ENCODE measurements at places on chromosomes 4 and X.

DNA sequence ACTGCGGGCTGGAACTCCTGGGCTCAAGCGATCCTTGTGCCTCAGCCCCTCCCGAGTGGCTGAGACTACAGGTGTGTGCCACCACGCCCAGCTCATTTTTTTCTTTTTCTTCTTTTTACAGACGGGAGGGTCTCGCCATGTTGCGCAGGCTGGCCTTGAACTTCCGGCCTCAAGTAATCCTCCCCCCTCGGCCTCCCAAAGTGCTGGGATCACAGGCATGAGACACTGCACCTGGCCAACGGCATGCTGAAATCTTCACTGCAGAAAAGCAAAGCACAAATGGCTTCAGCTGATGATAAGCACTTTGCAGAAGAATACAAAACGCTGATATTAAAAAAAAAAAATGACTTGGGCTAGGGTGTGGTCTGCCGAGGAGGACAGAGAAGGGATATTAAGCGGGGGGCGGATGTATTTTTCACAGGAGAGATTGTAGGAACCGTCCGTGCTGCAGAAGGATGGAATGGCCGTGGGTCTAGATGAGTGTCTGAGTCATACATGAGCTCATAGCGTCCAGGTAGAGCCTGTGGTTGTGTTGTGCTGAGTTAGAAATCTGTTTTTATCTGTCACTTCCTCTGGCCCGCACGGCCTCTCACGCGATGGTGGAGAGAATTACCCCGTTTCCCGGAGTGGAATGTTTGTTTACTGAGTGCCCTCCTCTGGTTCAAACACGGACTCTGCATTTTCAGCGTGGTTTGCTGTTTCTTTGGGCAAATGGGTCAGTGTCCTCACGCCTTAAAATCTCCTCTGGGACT lies 8.5 kb upstream of the AKAP17A start:
- DNase-seq, result no peak
- no peak overlapping the region for H3K4me3 ChIP-seq
- H3K27ac ChIP-seq, result no peak overlapping the region
- no peaks in the 10 kb centered on the region for H3K4me1 ChIP-seq
- H3K27me3 ChIP-seq, result no peaks in the 10 kb centered on the region
- H3K36me3 ChIP-seq, result no peaks in the 10 kb centered on the region

GRCh38 chrX:117641913-117642656 lies 474.5 kb downstream of the KLHL13 start:
- H3K4me1 ChIP-seq, result no peaks in the 10 kb centered on the region
- H3K36me3 ChIP-seq, result no peaks in the 10 kb centered on the region
- DNase-seq, result no peak

GRCh38 chr4:147492761-147493160 lies 11.9 kb downstream of the EDNRA start:
- peaks cover 11% of the 10 kb centered on the region for H3K4me1 ChIP-seq
- peaks cover 11% of the 10 kb centered on the region for H3K36me3 ChIP-seq
- no peak overlapping the region for H3K4me3 ChIP-seq

- no peaks in the 10 kb centered on the region for H3K27me3 ChIP-seq
- H3K36me3 ChIP-seq, result no peaks in the 10 kb centered on the region
- no peaks in the 10 kb centered on the region for H3K4me1 ChIP-seq
These were observed 98.6 kb downstream of the LARP7 start for GRCh38 chr4:112735474-112735951.

- no peaks in the 10 kb centered on the region for H3K4me1 ChIP-seq
- H3K36me3 ChIP-seq, result no peaks in the 10 kb centered on the region
- no peak overlapping the region for H3K4me3 ChIP-seq
- no peak overlapping the region for H3K27ac ChIP-seq
- DNase-seq, result no peak
- H3K27me3 ChIP-seq, result peaks cover 9% of the 10 kb centered on the region
These were observed 43.1 kb upstream of the IL21 start for GRCh38 chr4:122663814-122664610.

DNA sequence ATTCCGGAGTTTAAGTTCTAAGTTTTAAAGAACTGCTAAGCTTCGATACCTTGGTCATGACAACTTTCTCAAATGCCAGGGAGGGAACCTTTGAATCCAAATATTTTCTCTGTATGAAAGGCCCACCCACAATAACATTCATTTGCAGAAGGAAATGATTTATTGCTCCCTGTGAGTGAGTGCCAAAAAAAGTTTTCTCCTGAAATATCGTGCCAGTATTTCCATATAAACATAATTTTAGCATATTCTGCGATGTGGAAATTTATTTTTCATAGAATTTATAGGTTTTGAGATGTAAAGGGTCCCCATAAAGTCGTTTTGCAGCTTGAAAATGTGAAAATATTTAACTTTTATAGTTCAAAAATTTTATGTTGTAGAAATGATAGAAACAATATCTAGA lies 53.9 kb downstream of the BMPR1B start:
- no peaks in the 10 kb centered on the region for H3K27me3 ChIP-seq
- H3K27ac ChIP-seq, result no peak overlapping the region
- DNase-seq, result no peak
- H3K36me3 ChIP-seq, result no peaks in the 10 kb centered on the region
- H3K4me3 ChIP-seq, result no peak overlapping the region

- no peak overlapping the region for H3K27ac ChIP-seq
- H3K4me1 ChIP-seq, result no peaks in the 10 kb centered on the region
- peaks cover 4% of the 10 kb centered on the region for H3K36me3 ChIP-seq
- no peak overlapping the region for H3K4me3 ChIP-seq
- H3K27me3 ChIP-seq, result no peaks in the 10 kb centered on the region
- no peak for DNase-seq
These were observed 95.2 kb downstream of the MANBA start for GRCh38 chr4:102665527-102665926.

DNA sequence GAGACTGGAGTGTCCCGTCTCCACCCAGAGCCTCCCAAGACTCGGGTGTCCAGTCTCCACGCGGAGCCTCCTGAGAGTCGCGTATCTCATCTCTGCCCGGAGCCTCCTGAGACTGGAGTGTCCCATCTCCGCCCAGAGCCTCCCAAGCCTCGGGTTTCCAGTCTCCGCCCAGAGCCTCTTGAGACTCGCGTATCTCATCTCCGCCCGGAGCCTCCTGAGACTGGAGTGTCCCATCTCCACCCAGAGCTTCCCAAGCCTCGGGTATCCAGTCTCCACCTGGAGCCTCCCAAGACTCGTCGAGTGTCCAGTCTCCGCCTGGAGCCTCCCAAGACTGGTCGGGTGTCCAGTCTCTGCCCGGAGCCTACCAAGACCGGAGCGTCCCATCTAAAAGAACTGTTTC lies 2.3 kb downstream of the FAM47C start:
- no peaks in the 10 kb centered on the region for H3K27me3 ChIP-seq
- no peak overlapping the region for H3K4me3 ChIP-seq
- DNase-seq, result no peak
- H3K4me1 ChIP-seq, result no peaks in the 10 kb centered on the region
- H3K27ac ChIP-seq, result no peak overlapping the region

- DNase-seq, result no peak
- H3K27me3 ChIP-seq, result no peaks in the 10 kb centered on the region
- no peaks in the 10 kb centered on the region for H3K36me3 ChIP-seq
These were observed 106.8 kb upstream of the RAI2 start for GRCh38 chrX:17967888-17968287.

DNA sequence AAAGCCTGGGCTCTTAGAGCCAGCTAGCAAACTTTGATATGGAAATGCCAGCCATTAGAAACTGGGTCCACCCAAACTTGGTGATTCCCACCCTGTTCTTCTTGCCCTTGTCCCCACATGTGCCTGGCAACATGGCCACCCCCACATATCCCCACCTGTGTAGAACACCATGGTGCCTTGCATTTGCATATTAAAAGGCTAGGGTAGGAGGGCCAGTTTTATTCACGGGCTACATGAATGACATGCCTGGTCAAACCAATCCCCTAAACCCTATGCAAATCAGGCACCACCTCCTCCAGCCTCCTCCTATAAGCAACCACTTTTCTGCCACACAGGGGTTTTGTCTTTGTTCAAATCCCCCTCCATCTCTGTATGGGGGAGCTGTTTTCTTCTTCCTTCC lies 104.9 kb downstream of the CLNK start:
- H3K4me3 ChIP-seq, result no peak overlapping the region
- DNase-seq, result no peak
- peaks cover 14% of the 10 kb centered on the region for H3K4me1 ChIP-seq
- H3K27ac ChIP-seq, result no peak overlapping the region
- no peaks in the 10 kb centered on the region for H3K27me3 ChIP-seq

DNA sequence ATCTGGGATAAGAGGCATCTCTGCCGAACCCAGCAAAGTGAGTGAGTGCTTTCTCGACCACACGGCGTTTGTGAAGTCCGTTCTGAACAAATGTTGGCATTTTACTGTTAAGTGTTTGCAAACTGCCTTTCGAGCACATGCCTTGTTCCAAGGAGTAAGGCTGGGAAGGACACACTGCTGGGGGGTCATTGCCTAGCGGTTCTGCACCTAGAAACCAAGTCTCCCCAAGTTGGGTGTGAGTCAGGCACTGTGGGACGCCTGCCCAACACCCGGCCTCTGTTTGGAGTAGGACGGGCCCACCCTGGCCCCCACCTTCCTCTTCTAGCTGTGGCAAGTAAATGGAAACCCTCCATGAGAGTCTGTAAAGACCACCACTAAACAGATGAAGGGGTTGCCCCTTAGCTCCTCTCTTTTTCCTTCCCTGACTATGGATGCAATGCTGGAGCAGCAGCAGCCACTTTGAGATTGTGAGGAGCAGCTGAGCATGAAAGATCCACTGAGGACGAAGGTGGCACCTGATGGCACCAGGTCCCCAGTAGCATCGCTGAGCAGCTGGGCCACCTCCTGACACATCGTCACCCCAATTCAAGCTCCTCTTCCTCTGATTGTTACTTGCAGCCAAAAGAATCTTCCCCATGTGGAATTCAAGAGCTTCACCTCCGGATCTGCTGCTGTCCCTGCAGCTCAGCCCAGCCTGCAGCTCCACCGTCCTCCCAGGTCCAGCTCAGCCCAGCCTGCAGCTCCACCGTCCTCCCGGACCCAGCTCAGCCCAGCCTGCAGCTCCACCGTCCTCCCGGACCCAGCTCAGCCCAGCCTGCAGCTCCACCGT lies 6.3 kb downstream of the CPLX1 start:
- DNase-seq, result no peak
- H3K27ac ChIP-seq, result no peak overlapping the region
- H3K36me3 ChIP-seq, result no peaks in the 10 kb centered on the region
- peaks cover 65% of the 10 kb centered on the region for H3K27me3 ChIP-seq
- H3K4me1 ChIP-seq, result peaks cover 5% of the 10 kb centered on the region

GRCh38 chr4:101471201-101471600 lies 123.9 kb upstream of the PPP3CA start:
- no peak overlapping the region for H3K27ac ChIP-seq
- no peak for DNase-seq
- no peak overlapping the region for H3K4me3 ChIP-seq
- no peaks in the 10 kb centered on the region for H3K36me3 ChIP-seq
- H3K4me1 ChIP-seq, result no peaks in the 10 kb centered on the region

DNA sequence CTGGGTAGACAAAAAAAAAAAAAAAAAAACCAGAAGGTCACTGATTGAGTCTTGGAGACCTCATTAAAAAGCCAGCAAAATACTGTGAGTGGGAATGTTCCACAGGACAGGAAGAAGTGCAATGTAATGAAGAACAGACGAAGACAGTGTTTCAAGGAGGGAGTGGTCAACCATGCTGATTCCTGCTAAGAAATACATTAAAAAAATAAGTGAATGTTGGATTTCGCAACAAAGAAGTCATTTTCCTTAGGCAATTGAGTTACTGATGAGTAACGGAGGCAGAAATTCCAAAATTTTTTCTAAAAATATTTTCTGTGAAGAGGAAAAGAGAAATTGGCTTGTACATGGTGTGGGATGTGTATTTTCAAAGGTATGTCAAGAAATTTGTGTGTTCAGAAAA lies 94.3 kb upstream of the FAM47B start:
- no peak overlapping the region for H3K4me3 ChIP-seq
- no peaks in the 10 kb centered on the region for H3K4me1 ChIP-seq
- no peak for DNase-seq
- H3K27me3 ChIP-seq, result no peaks in the 10 kb centered on the region
- no peaks in the 10 kb centered on the region for H3K36me3 ChIP-seq
- no peak overlapping the region for H3K27ac ChIP-seq

DNA sequence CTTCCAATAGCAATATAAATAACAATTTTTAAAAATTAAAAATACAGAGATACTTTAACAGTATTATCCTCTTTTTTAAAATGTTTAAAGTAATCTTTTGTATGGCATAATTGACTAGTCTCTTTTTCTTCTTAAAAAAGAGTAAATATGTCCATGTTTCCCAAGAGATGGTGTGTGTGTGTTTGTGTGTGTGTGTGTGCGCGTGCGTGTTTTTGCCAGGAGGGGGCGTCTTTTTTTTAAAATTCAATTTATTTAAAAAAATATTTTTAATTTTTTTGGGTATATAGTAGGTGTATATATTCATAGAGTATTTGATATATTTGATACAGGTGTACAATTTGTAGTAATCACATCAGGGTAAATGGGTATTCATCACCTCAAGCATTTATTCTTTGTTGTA lies 1073.7 kb downstream of the PCDH7 start:
- H3K27me3 ChIP-seq, result no peaks in the 10 kb centered on the region
- H3K4me1 ChIP-seq, result no peaks in the 10 kb centered on the region
- H3K27ac ChIP-seq, result no peak overlapping the region
- H3K4me3 ChIP-seq, result no peak overlapping the region

DNA sequence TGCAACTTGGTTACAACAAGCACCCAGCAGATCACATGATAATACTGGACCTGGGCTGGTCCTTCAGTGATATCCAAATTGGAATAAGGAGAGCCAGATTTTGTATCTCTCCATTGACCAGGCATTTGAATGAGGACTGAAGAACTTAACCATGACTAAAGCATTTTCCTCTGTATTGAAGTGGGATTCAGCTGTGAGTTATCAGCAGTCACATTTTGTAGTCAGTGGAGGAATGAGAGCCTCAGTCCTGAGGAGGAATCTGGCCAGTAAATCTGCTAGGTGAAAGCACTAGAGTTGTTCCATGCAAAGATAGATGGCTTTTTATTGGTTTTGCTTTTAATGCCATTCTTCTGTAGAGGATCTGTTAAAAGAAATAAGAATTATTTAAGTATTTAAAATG lies 1506.0 kb downstream of the PCDH7 start:
- no peaks in the 10 kb centered on the region for H3K4me1 ChIP-seq
- H3K4me3 ChIP-seq, result no peak overlapping the region
- H3K27ac ChIP-seq, result no peak overlapping the region
- no peaks in the 10 kb centered on the region for H3K27me3 ChIP-seq

DNA sequence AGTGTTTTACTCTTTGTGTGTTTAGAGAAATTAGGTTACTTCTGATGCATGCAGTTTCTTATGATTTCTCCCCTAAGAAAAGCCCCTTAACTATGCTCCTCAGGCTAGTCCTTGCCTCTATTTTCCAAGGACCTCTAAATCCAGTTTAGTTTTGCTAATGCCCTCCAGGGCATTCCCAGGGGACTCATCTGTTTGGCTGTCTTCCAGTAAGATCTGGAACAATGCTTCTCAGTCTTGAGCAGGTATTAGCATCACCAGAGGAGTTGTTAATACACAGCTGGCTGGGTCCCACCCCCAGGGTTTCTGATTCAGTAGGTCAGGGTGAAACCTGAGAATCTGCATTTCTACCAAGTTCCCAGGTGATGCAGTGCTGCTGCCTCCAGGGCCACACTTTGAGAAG lies 56.9 kb downstream of the OTC start:
- H3K4me3 ChIP-seq, result no peak overlapping the region
- H3K4me1 ChIP-seq, result no peaks in the 10 kb centered on the region
- DNase-seq, result no peak
- H3K27ac ChIP-seq, result no peak overlapping the region

- H3K27ac ChIP-seq, result no peak overlapping the region
- DNase-seq, result no peak
- no peak overlapping the region for H3K4me3 ChIP-seq
- no peaks in the 10 kb centered on the region for H3K4me1 ChIP-seq
- H3K36me3 ChIP-seq, result no peaks in the 10 kb centered on the region
- no peaks in the 10 kb centered on the region for H3K27me3 ChIP-seq
These were observed 2182.5 kb upstream of the AGA start for GRCh38 chr4:179624768-179625181.
